AG09309 (cell line): ENCODE measurements at places on chromosomes 1 and 21.
A peak's percentile ranks its signal among the peaks of the same experiment; 100 is the strongest.

GRCh38 chr1:3292051-3292722 is 162.3 kb upstream of the ARHGEF16 start:
- DNase-seq = no peak

DNA sequence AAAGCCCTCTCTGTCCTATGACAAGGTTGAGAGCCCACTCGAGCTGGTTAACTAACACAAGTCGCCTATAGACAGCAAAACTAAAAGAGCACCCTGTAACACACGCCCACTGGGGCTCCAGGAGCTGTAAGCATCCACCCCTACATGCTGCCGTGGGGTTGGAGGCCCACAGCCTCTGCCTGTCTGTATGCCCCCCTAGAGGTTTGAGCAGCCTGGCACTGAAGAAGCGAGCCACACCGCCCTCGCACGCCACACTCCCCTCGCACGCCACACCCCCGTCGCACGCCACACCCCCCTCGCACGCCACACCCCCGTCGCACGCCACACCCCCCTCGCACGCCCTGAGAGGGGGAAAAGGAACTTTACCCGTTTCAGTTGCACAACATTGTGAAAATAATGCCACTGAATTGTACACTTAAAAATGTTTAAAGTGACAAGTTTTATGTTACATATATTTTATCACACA is 13.2 kb upstream of the HMGCL start:
- no peak for DNase-seq

DNA sequence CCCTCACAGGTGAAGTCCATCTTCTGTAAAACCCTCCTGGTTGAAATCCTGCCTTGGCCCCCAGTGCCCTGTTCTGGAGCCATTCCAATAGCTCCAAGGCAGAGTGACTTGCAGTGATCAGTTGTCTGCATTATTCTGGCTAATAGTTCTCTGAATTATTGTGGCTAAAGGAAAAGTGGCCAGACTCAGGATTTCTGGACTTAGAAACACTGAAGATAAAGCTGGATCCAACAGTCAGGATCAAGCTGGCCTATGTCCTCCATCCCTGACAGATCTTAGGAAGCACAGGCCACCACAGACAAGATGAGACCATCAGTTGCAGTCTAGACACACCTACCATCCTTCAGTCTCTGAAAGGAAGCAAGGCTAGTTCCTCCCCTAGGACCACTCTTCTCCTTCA is 801 bp upstream of the C2CD4D start:
- no peak for DNase-seq

- no peak for DNase-seq
Observed at GRCh38 chr1:15609631-15610030, 7.6 kb upstream of the DDI2 start.

- no peak for DNase-seq
Observed at GRCh38 chr21:39503123-39503762, 51.5 kb downstream of the SH3BGR start.

DNA sequence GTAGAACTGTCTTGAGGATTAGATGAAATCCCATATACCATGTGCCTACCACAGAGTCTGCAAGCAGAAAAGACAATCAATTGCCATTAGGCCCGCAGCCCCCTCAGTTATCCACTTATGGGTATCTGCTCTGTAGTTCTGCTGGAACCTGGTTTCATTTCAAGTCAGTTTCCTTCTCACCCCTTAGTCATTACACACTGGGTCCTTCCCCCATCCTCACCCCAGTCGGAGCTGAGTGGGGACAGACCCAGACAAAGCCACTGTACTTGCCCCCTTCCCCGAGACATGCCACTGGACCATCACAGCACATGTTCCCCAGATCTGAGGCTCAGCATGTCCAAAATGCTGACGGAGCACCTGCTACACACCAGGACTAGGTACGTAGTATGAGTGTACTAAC is 21.2 kb downstream of the PGLYRP3 start:
- no peak for DNase-seq

GRCh38 chr21:30243691-30244090 is 27.8 kb upstream of the CLDN8 start:
- no peak for DNase-seq

DNA sequence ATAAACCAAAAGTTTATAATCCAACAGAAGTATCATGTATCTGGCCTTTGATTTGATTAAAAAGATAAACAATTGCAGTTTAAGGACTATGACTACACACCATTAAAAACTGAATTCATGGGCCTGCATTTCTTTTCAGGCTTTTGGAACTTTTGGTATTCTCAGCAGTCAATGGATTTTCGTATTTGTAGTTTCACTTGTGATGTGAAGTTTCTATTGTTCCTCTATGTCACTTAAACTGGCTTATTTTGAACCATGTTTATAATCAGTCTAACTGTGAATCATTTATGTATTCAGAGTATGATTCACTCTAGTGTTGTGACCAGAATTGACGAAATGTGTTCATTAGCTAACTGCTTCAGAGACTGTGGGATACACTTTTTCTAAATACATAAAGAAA is 132.9 kb downstream of the COQ8A start:
- no peak for DNase-seq

- DNase-seq = no peak
Observed at GRCh38 chr21:42554251-42554961, 40.8 kb downstream of the SLC37A1 start.

DNA sequence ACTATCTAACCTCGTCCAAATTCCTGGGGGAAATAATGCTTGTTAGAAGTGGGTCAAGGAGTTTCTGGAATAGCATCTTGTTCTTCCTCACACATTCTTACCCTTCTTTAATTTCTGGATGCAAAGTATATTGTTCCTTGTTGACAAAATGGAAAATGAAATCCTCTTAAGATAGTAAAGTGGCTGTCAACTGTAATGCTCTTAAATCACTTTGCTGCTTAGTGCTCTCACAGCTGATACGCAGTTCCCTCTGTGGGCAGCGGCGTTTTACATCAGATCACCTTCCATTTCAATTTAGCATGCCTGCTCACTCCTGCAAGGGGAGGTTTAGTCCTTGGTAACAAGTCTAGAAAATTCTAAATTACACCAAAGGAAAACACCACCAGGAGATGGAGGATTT is 113.1 kb downstream of the DNM3 start:
- no peak for DNase-seq

GRCh38 chr1:185632659-185633423 is 101.3 kb upstream of the HMCN1 start:
- peak; percentile 88 for DNase-seq

GRCh38 chr1:107785496-107786202 is 179.3 kb downstream of the VAV3 start:
- DNase-seq = no peak

DNA sequence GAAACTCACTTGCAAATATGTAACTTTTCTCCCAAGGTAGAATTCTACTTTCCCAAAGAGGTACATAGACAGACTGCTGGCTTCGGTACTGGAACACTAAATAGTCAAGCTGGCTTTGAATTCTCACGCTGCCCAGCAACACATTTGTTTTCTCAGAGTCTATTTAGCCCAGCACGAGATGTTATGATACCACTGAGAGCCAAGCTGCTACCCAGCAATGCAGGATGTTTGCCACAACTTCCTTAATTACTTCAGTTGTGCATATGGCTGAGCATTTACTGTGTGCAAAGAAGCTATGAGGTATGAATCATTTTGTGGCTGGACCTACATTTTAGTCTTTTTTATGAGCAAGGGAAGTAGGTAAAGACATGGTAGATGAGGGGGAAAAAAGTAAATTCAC is 793.2 kb downstream of the PLA2G4A start:
- no peak for DNase-seq

DNA sequence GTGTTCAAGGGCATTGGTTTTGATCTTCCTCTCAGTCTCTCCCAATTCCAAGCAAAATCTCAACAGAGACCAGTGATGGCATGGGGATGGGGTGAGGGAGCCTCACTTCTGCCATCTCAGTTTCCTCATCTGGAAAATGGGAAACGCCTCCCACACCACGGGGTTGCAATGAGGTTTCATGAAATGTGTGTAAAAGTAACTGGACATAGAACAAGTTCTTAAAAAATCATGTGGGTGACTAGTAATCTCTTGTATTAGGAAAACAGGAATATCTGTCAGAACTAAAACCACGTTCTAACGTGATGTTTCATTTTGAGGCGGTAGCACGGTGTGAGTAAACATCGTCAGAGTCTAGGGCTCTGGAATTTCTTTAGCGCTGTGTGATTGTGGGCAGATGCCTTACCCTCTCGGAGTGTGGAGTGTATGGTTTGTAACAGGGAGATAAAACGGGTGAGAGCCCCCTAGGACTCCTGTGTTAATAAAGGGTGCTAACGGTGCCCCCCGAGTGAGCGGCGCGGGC is 55.5 kb upstream of the DNAJC6 start:
- DNase-seq = no peak

DNA sequence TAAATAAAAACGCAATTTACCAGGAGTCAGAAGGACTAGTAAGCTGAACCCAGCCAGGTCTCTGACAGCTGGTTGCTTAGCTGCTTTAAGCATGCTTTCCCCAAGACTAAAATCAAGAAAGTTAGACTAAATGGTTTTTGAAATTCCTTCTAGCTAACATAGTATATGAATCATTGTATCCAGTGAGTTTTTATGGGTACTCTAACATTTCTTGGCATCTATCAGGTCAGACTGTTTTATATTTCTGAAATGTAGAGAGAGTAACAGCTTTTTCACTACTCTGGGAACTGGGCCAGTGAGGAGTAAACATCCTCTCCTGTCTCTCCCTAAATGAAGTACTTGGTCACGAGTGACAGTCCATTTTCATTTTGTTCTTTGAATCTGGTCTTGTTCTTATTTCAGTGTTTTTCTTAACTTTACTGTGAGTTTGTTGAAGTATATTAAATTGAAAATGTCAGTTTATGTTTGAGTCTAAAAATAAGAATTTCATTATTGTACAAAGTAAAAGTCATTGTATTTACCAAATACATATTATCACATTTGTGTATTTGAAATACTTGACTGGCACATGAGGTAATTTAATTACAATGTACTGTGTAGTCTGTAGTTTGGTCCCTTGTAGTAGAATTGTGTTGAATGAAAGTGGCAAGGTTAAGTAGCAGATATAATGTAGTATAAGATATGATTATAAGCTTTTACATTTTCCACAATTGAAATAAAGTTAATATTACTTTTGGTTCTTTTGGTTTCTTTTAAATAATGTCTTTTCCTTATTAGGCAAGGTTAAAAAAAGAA is 47.6 kb downstream of the PKN2 start:
- DNase-seq = peak; percentile 89

- no peak for DNase-seq
Observed at GRCh38 chr1:67597336-67597735, 87.7 kb upstream of the GADD45A start.

DNA sequence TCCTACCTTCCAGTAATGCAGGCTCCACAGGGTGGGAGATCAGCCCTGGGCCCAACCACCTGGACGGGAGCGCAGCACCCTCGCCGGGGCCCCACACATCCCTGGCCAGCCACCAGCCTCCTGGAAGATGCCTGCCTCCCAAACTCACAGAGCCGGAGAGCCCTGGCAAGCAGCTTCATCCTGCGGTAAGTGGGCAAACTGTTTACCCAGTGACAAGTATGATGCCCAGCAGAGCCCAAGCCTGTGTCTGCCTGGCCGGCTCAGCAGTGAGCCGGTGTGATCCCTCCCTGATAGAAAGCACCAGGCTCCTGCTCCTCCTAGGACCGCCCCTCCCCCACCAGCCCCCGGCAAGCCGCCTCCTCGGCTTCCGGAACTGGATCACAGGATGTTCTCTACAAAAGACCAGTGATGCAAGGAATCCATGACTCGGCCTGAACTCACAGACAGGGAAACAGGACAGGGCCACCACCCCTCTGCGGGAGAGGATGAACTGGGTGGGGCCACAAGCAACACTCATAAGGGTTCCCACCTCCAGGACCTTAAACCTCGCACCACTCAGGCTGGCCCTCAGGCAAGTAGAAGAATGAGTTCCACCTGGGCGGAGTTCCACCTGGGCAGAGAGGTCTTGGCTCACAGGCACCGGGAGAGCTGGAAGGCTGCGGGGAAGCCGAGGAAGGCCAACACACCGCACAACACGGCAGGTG is 7.9 kb downstream of the ACOT7 start:
- DNase-seq = peak; percentile 11

- DNase-seq = no peak
Observed at GRCh38 chr1:76140227-76140626, 65.7 kb downstream of the ST6GALNAC3 start.
